ENCODE measurements at places on chromosomes 2 and 18.
A peak's percentile ranks its signal among the peaks of the same experiment; 100 is the strongest.

- DNase-seq = no peak
Measured at GRCh38 chr18:58032233-58032632, 11.8 kb upstream of the NEDD4L start.

DNA sequence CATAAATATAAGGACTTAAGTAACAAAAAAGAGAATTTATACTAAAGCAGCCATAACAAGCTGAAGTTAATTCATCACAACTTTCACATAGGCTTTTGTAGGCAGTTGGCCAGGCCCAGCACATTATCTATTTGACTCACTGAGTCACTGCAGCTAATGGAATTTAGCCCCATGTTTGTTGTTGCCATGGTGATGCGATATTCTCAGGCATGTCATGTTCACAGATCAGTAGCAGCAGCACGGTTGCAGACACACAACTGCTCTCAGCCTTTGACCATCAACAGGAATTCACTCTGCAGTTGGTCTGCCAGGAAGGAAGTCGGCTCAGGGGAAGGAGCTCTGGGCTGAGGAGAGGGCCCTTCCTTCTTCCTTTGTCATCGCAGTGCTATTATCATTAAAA lies 639.8 kb downstream of the TMEM182 start:
- DNase-seq = no peak

DNA sequence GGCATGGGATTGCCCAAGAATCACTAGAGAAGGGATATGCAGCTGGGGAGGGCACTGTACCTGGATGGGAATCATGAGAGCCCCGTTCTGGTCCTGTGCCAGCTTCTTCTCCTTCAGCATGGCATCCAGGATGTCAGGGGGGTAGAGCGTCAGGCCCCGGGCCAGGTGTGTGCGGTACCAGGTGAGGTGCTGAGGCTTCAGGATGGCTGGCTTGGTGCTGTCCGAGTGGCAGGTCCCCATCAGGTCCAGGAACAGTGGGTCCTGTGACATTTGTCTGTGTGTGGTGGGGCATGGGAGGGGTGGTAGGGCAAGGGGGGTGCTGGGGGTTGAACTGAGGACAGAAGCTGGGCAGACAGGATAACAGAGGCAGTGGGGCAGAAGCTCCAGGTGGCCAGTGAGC lies 13.2 kb downstream of the CFAP65 start:
- no peak for DNase-seq

DNA sequence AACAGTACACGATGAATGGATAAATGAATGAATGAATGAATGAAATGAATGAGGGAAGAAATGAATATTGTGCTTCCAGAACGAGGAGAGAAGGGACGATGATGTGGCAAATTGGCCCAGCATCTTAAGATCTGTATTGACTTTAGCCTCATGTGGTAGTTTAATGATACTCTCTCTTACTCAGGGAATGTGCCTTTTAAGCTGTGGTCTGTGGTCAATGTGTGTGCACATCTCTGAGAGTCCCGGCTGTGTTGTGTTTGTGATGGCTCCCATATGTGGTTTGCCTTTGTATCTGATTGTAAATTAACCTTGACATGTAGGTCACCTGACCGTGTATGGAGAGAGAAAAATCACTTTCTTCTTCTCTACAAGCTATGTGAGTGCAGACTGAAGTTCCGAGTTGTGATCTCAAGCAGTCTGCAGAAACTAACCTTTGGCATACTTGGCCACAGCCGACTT lies 91.2 kb downstream of the NEDD4L start:
- no peak for DNase-seq

DNA sequence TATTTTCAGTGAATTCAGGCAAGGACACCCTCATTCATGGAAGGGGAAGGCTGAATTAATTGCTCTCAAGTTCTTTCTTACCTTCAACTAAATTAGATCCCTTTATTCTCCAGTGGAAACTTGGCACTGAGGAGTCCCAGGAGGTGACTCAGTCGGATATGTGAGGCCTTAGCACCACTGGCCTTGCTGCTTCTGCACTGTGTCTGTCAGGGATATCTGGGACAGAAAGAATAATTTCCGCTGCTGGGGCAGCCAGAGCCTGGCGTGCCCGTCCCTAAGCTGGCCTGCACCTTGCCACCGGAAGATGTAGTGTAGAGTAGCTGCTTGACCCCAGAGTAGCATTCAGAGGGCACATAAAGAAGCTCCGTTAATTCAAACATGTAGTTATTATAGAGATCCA lies 53.4 kb downstream of the LIMS1 start:
- no peak for DNase-seq

GRCh38 chr18:35296060-35296459 lies 6.0 kb upstream of the ZSCAN30 start:
- no peak for DNase-seq

DNA sequence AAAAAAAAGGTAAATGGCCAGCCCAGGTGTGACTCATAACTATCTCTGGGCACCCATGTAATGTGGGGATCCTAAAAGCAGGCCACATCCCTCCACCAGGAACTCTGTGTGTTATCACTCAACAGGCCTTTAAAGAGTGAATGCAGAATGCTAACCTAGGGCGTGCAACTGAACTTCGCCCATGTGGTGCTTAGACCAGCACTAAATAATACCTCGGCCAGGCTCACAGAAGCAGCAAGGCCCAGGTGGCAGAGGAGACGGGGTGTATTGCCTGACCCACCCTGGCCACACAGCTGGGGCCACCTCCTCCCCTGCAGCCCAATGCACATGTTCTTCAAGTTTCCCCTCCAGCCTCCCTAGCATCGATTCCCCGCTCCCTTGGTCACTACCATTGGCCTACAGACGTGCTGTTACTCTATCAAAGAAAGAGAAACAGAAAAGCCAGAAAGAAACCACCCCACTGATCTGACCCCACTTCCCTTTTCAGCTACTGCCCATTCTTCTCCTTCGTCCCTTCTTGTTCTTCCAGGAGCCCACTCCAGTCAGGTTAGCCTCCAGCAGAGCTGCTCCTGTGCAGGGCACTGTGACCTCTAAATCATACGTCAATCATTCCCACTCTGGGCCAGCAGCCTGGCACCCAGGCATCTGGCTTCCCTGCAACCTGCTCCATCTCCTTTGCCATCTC lies 22.0 kb downstream of the FAM178B start:
- no peak for DNase-seq

GRCh38 chr2:237354892-237355291 lies 59.1 kb downstream of the COL6A3 start:
- DNase-seq = no peak

GRCh38 chr18:66566616-66567015 lies 37.3 kb downstream of the CDH19 start:
- no peak for DNase-seq

GRCh38 chr18:6741232-6741663 lies 11.7 kb downstream of the ARHGAP28 start:
- DNase-seq = no peak

GRCh38 chr2:159064446-159065301 lies 96.2 kb downstream of the TANC1 start:
- no peak for DNase-seq

- no peak for DNase-seq
Measured at GRCh38 chr2:97741251-97741650, 27.9 kb downstream of the ZAP70 start.

- DNase-seq = peak; percentile 88
Measured at GRCh38 chr18:75783566-75784281, 356.2 kb upstream of the SMIM21 start.

- DNase-seq = no peak
Measured at GRCh38 chr2:239365782-239366435, 34.9 kb downstream of the HDAC4 start.

- DNase-seq = no peak
Measured at GRCh38 chr2:50895041-50895440, 136.9 kb downstream of the NRXN1 start.

DNA sequence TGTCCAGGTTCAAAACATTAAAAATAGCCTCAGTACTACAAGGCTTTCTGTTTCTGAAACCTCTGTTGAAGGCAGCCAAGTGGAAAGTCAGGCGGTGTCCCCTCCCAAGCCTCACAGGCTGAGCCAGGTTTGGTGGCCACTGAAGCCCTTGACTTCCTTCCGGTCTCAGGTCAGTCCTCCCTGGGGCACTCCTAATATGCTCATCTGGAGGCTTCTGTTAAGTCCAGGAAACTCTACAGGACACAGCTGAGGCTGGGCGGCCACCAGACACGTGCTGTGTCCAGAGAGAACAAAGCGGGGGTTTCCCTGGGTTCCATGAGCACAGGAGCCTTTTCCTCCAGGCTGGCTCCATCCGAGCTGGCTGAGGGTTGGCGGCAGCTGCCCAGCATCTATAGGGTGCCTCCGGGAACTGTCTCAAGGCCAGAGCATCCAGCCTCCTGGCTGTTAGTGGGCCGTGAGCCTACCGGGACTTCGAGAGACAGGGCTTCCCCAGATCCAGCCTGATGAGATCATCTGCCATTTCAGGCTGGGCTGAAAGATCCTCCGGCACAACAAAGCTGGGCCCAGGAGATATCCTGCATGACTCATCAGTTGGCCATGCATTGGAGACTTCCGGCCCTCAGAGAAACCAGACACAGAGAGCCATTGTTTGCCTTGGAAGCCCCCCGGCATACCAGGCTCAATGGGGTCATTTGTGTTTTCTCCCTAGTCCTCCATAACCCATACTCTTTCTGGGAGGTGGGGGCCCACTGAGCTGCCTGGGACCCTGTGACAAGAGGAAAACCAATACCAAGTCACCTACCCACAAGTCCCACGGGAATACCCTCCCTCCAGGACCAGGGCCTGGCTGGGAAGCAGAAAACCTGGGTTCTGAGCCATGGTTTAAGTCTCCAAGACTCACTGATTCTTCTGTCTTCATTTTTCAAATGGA lies 71.7 kb downstream of the HS1BP3 start:
- no peak for DNase-seq

DNA sequence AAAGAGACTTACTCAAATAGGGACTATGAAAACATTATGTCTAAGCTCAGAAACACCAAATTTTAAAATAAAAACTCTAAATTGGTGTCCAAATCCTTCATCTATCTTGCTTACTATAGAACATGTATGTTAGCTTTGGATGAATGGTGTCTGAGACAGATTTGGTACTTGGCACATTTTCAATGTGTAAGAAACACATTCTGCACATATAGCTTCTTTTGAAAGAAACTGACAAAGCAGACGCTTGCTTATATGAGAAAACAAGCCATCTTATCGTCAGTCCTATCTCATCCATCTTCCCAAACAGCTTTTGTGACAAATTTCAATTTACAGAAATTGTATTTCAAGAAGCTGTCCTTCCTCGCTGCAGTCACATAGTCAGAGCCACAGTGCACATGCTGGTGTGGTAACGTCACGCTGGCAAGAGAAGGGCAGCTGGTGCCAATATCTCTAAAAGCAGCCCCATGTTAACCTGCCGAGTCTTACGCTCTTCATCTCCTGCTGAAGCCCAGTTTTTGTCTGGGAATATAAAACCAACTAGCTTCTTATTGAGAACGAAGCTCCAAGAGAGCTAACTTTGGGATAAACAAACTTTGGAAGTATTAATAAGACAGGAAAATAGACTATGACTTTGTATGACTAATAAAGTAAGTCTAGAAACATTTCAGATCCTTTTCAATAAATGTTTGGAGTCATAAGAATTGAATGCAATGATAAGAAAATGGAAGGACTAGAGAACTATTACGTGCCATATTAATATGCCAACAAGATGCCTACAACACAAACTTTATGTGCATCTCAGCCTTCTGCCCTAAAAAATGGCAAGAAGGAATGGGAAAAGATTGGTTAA lies 74.9 kb upstream of the TFCP2L1 start:
- no peak for DNase-seq

GRCh38 chr2:98478907-98479306 lies 34.2 kb downstream of the INPP4A start:
- DNase-seq = no peak

GRCh38 chr2:168997794-168998193 lies 33.3 kb downstream of the ABCB11 start:
- DNase-seq = no peak

DNA sequence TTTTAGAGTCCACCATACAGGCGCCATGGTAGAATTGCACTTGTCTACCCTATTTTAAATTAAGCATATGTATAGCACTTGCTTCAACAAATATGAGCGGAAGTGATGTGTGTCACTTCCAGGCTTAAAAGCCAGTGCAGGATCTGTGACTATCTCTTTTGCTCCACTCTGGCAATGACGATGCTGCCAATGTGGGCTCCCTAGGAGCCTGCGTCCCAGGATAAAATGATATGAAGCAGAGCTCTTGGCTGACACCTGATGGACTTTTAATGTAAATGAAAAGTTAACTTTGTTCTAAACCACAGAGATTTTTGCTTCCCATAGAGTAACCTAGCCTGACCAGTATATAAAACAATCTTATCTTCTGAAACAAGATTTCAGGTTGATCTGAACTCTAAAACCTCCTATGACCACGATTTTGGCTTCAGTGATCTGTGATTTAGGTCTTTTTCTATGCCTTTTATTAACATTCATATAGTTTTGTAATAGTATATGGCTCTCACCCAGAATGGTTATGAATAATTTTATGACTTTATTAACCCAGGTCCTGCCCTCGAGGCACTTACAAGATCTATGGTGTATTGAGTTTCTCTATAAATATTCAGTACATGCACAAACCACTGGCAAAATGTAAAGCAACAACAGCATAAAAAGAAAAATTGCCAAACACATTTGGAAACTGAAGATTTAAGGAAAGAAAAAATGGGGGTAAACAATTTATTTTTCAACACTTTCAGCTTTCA lies 422.5 kb upstream of the PIK3C3 start:
- DNase-seq = no peak

DNA sequence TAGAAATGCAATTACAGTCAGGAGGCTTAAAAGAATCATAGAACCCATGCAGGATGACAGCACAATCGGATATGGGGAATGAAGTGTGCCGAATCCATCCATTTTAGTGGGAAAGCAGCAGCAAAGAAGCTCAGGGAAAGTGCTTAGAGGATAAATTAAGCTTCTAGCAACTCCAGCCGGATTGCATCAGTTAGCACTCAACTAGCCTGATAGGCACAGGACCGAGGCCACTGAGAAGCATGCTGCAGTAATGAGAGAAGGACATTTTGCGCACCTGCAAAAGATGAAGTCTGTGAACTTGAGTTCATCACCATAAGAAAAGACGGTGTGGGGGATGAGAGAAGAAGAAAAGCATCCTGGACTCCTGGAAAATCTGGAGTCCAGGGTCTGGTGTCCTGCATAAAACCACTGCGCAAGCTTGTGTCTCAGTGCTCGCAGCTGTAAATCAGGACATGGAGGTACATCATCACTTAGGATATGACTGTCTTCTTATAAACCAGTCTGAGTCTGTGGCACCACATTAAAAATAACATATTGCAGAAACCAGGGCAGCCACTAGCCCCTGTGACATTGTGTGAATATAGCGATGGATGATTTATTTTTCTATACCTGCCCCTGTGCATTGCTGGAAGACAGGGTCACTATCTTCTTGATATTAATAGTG lies 665.5 kb upstream of the SOX11 start:
- DNase-seq = no peak

GRCh38 chr2:57497489-57498096 lies 549.0 kb upstream of the VRK2 start:
- DNase-seq = peak; percentile 33

- DNase-seq = no peak
Measured at GRCh38 chr2:150063432-150063889, 424.0 kb downstream of the RND3 start.

- DNase-seq = no peak
Measured at GRCh38 chr18:75739682-75740081, 312.2 kb upstream of the SMIM21 start.

- no peak for DNase-seq
Measured at GRCh38 chr2:68176657-68177056, 19.0 kb downstream of the PNO1 start.

All from NCI-H1092 treated with DMSO at 0.1 percent for 48 hours (cell line).